Activated B cell treated with CpG ODN at 0.5 μM for 24 hours (primary cell): ENCODE measurements at places on chromosomes 16 and 17.

- DNase-seq: no peak
These were observed 3.1 kb upstream of the BAIAP2 start for GRCh38 chr17:81031566-81032550.

GRCh38 chr17:29505836-29506235 lies 61.0 kb downstream of the ABHD15 start:
- no peak for DNase-seq

DNA sequence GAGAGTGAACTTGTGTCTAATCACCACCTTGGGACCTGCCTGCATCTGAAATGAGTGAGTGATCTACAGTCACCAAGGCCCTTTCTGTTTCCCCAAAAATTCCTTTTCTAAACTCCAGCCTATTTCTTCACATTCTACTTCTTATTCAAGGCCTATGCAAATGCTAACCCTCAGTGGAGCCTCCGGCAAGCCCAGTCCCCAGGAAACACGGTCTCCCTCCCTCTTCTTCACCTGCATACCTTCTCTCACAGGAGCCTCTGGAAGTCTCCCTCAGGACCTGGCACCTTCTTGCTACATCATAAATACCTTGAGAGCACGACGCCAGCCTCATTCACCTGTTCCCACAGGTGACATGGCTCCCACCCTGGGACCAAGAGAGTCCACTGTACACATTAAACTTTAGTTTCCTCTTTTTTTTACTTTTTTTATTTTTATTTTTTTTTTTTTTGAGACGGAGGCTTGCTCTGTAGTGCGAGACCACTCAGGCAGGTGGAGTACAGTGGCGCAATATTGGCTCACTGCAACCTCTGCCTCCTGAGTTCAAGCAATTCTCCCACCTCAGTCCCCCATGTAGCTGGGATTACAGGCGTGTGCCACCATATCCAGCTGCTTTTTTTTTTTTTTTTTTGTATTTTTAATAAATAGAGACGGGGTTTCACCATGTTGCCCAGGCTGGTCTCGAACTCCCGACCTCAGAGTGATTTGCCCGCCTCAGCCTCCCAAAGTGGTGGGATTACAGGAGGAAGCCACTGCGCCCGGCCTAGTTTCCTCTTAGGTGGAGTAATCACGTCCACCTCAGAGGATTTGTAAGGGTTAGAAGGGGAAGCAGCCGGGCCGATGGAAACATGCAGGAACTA lies 97.3 kb downstream of the ANKRD11 start:
- no peak for DNase-seq

- DNase-seq: no peak
These were observed 338.7 kb downstream of the GRIN2A start for GRCh38 chr16:9843424-9844018.

DNA sequence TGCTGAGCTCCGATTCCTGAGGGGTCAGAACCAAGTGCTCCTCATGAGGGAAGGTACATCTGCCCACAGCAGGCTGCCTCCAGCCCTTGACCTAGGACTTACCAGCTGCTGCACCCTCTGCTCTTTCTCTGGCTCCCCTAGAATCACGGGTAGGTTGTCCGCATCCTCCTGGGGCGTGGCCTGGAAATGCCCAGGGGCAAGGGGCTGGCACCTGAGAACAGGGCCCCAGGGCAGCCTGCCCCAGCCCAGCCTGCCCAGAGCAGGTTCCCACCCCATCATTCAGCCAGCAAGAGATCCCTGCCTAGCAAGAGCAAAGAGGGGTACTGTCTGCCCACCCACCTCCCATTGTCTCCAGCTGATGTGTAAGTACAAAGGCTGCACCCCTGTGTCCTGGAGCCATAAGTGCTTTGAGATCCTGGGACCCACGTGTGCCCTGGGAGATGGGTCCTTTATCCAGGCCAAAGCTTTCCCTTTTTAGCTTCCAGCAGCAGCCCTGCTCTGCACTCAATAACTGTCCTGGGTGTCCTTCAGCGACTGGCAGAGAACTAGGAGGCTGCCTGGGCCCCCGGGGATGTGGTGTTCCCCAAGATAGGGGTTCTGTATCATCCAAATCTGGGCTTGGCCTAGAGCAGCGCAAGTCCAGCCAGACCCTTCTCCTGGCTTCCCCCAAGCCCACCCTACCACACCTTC lies 5.1 kb downstream of the TSPOAP1 start:
- no peak for DNase-seq

- no peak for DNase-seq
These were observed 380.4 kb upstream of the EEF2KMT start for GRCh38 chr16:5478036-5478435.

- no peak for DNase-seq
These were observed 1.8 kb downstream of the RAB11FIP3 start for GRCh38 chr16:427250-427649.

DNA sequence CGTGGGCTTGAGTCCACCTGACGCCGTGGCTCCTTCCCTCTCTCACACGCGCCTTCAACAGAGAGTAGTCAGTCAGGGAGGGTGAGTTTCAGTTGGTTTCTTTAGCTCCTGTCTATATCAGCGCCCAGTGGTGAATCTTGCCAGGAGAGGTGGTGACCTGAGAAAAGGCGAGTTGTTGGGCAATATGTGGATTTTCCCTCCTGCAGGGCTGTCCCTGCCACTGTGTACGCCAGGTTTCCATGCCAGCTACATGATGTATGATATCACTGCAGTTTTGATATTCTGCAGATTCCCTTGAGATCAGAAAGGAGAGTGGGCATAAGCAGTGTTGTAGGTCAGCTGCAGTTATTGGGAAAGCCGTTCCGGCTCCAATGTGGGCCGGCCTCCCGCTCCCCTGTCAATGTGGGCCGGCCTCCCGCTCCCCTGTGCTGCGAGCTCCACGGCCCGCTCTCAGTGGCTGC lies 31.4 kb downstream of the BANP start:
- no peak for DNase-seq

DNA sequence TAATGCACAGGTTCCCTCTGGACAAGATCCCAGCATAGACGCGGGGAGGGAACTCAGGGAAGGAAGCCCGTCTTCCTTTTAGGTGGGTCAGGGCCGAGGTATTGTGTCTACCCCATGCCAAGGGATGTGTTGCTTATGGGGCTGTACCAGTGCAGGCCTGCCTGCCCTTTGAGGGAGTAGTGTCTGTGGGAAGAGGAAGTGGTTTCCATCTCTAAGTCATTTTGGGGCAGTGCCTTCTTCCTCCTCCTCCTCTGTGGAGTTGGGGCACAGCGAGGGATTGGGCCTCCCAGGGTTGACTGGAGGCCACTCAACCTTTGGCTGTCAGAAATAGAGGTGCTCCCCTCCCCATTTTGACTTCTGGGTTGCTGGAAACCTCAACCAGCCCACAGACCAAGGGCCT lies 26.5 kb downstream of the GJD3 start:
- no peak for DNase-seq

- DNase-seq: no peak
These were observed 10.1 kb upstream of the STAC2 start for GRCh38 chr17:39235555-39236449.

- DNase-seq: peak; percentile 41
These were observed 17.5 kb downstream of the COG7 start for GRCh38 chr16:23435500-23435899.

GRCh38 chr17:20961586-20961985 lies 81.2 kb downstream of the USP22 start:
- DNase-seq: no peak

- no peak for DNase-seq
These were observed 11.3 kb upstream of the TSPOAP1 start for GRCh38 chr17:58339755-58340404.

GRCh38 chr17:57447357-57447989 lies 191.2 kb downstream of the MSI2 start:
- DNase-seq: no peak

DNA sequence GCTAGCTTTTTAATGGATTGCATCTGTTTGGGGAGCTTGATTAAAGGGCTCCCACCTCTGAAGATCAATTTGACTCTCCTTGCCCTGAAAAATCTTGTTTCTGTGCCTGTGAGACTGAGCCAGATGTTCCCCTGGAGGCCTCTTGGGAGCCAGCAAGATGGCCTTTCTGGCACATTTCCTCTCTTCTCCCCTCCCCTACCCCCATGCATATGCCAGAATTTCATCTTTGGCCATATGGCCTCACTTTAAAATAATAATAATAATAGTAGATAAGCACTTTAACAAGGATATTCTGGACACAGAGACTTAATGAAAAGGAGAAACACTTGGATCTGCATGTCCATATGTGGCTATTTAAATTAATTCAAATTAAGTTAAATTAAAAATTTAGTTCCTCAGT lies 144.1 kb upstream of the CES5A start:
- DNase-seq: no peak

DNA sequence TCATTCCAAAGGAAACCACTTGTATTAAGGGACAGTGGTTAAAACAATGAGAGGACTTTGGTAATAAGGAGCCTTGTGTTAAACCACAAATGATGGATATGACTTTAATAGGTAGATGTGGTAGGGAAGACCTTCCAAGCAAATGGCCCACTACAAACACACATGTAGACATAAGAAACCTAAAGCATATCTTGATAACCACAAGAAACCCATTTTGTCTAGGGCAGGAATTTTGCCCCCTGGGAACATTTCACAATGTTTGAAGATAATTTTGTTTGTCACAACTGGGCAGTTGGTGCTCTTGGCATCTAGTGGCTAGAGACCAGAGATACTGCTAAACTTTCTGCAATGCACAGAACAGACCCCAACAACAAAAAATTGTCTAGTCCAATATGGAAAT lies 25.8 kb downstream of the KCNJ2 start:
- DNase-seq: no peak
